ENCODE measurements at places on chromosomes 16 and 17.

DNA sequence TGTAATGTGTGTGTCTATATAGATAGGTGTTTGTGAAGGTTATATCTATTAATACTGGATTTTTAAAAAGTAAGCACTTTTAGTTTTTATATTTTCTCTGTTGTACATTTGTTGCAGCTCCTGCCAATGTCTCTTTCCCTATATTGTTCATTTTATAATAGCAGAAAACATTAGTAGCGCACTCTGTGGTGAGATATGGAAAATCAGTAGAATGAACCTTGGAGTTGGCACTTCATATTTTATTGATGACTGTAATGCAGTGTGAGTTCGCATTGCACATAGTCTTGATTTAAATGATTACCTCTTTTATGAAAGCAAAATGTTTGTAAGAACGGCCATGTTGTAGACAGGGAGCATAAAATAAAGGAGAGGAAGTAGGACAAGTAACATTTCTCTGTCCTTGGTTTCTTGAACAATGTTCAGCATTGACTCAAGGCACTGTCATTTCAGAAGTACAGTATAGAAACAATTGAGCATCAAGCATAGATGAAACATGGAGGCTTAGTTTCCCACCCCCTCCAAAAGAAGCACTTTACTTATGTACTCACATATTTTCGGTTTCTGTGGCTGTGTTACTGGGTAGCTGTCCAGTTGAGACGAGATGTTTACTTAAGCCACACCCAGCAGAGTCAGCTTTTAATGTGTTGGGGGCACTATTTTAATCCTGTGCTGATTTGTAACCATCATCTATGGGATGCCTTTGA is 74.0 kb downstream of the TANC2 start:
- DNase-seq = no peak

- DNase-seq = no peak
Observed at GRCh38 chr17:78144736-78145641, 1.2 kb upstream of the C17orf99 start.

- no peak for DNase-seq
Observed at GRCh38 chr17:19386051-19386929, 700 bp downstream of the MFAP4 start.

GRCh38 chr16:90047714-90048346 is 28.6 kb upstream of the DBNDD1 start:
- no peak for DNase-seq

- no peak for DNase-seq
Observed at GRCh38 chr16:66134875-66135274, 231.6 kb upstream of the CDH5 start.

- no peak for DNase-seq
Observed at GRCh38 chr16:80063031-80063712, 462.6 kb upstream of the MAF start.

GRCh38 chr16:70548936-70549335 is 25.3 kb downstream of the SF3B3 start:
- DNase-seq = no peak
